HuH-7.5 (cell line): ENCODE measurements at places on chromosomes 4 and X.

DNA sequence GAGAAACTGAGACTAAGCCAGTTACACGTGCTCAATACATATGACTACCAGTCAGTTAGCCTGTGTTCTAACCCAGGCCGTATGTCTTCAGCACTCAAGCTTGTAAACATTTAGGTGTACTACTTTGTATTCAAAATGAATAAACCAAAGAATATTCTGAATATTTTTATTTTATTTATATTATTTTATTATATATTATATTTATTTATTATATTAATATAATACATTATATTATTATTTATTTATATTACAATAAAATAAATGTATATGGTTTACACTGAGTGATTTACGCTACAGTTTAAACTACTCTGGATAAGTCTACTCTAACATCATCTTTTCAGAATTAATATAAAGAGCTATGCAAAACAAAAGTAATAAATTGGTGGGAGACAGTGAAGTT is 691.5 kb downstream of the CENPC start:
- DNase-seq, result no peak

DNA sequence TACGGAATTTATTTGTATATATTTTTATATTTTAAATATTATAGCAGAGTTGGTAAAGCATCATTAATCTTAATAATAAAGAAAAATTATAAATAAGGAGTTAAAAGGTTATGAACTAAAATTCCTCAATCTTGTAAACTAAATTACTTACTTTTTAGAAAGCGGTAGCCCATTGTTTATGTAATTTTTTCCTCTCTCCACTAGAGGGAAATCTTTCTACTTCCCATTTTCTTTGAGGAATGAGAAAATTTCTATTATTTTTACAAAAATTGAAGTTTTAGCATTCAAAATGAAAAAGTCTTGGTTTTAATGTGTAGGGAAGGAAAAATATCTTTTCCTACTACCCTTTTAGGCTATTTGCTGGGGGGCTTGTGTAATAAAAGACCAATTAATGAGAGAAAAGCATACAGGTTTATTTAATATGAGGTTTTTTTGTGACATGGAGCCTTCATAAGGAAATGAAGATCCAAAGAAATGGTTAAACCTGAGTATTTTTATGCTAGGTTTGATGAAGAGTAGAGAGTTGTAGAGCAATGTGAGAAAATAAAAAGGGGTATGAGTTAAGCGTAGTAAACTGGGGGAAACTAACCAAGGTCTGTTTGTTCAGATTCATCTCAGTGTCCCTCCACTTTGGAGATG is 68.7 kb upstream of the ADAD1 start:
- DNase-seq, result no peak

DNA sequence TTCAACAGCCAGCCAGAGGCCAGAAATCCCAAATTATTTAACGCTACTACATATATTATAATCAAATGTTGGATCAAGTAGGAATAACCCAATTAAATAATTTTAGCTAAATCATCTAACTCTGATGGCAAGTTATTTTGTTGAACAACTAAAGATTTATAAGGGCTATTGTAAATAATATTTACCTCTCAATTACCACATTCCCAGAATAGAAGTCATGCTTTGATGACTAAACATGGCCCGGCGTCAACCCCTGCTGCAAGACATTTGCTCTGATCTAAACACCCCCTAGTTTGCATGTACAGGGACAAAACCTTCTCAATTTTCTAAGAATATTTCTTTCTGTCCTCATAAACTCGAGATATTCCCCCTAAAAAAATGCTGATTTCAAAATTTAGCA is 14.2 kb downstream of the VEGFC start:
- no peak for DNase-seq

DNA sequence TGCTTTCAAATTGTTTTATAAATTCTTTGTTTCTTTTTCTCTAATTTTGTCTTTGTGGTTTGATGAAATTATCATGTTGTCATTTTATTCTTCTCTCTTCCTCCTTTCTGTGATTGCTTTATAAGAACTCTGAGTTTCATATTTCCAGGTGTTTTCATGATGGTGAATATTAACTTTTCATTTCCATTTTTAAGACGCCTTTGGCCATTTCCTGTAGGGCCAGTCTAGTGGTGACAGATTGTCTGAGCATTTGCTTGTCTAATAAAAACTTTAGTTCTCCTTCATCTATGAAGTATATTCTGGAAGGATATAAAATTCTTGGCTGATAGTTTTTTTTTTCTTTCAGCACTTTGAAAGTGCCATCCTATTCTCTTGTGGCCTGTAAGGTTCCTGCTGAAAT is 128.1 kb downstream of the FAM13A start:
- DNase-seq, result no peak

GRCh38 chrX:1386338-1387127 is 5.4 kb downstream of the SLC25A6 start:
- DNase-seq, result no peak

GRCh38 chrX:130788786-130789581 is 114.0 kb downstream of the ENOX2 start:
- DNase-seq, result no peak

DNA sequence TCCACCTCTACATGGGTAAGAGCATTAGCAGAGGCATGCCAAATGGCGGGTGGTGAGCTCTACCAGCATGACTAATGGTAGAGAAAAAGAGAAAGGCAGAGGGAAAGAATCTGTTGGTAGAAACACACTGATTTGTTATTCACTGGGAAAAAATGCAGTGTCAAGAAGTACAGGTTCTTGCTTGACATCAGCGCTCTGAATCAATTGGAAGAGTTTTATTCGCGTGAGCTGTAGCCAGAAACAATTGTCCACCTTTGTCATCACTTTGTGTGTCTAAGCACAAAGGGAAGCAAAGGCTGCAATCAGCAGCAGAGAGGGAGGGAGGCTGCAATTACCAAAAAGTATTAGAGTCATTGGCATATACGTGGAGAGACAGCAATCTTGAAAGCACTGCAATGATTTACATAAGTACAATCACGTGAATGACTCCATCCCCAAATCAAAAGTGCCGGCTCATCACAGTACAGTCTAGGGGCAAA is 67.7 kb upstream of the HS3ST1 start:
- DNase-seq, result no peak

DNA sequence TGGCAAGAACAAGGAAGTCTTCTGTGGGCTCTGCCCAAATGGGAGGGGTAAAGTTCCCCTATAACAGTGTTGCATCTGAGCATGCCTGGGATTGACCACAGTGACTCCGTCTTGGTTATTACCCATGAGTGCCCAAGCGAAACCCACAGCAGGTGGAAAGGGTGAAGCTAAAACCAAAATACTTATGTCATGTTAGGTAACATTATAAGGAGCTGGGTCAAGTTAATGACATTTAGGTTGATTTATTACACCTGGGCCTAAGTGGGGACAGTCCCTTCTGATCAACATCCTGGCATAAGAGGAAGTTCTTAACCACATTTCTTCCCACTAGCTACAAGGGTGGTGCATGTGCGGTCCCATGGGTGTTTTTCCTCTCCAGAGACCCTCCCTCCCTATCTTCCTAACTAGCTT is 1.3 kb upstream of the ZNF732 start:
- no peak for DNase-seq

DNA sequence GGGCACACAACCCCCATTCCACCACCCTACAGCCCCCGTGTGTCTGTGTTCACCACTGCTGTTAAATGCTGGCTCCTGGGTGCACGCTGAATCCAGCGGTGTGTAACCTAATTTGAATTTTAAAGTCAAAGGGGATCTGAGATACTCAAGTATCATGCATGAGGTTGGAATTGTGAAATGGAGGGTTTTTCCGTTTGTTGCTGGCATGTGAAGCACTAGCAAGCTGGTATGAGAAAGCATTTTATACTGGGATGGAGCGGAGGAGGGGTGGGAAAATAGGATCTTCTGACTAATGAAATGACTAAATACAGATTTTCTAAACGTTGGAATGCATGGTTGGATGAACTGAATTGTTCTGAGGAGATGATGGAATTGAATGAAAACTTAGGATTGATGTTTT is 36.9 kb upstream of the FAT1 start:
- no peak for DNase-seq

GRCh38 chr4:85486425-85487086 is 11.6 kb downstream of the ARHGAP24 start:
- DNase-seq, result no peak

DNA sequence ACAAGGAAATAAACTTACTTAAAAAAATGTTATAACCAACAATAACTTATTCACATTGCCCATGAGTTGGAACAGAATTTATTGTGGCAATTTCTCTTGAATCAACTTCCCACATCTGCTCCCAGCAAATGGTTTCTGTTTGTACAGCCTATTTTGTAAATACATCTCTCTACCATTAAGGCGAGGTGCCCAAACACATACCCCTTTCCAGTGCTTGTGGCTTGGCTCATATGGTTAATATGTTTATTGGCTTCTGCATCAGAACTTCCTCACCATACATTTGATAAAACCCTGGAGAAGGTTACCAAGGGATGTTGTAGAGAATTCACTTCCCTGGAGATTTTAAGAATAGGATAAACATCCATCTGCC is 207.1 kb downstream of the SOWAHB start:
- DNase-seq, result no peak

DNA sequence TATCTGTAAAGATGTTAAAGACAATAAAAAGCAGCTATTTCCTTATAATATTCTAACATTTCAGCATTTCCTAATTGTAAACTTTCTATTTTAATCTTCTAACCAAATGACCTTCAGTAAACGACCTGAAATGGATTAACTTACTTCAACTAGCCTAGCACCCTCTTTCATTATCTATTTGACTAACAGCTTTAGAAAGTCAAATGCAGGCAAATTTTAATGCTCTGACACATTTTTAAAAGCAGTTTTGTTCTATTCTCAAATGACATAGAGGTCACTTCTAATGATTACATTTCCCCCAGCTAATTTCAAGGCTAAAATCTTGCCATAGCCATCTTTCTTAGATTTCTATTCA is 41.9 kb downstream of the SLC7A11 start:
- no peak for DNase-seq

DNA sequence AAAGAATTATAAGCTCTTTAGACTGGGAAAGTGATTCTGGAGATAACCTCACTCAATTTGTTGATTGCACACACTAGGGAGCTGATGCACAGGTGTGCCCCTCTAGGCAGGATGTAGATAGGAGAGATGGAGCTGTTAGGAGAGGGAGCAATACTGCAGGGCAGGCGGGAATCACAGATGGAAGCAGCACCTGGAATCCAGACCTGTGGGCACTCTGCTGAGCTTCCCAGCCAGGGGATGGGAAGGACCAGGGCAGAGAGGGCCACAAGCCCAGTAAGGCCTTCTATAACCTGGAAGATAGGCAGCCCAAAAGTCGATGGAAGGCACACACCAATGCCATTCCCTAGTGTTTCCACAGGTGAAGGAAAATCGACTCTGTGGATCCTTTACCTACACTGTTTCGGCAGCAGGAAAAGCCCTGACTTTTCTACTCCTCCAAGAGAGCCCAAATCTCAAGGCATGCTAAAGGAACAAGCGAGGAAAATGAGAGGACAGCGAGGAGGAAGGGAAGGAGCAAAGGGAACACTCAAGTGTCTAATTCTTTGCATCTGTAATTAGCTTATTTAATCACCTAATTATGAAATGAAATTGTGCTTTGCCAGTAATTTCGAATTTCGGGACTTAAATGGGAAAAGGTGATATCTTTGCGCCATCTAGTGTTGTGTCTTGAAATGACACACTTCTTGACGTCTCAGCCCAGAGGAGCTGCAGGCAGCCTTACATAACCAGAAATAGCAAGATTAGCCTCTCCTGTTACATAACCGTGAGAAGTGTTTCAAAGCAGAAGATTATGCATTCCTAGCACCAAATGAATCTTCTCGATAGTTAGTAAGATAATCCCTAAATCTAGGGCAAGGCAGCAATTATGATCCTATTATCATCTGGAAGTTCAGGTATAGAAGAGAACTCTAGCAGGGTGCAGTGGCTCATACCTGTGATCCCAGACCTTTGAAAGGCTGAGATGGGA is 31.0 kb upstream of the TLR3 start:
- no peak for DNase-seq

GRCh38 chr4:33226133-33226532 is 2506.0 kb downstream of the PCDH7 start:
- DNase-seq, result no peak

- DNase-seq, result no peak
Measured at GRCh38 chrX:124540474-124540873, 194.1 kb downstream of the SH2D1A start.

- DNase-seq, result peak; percentile 16
Measured at GRCh38 chr4:81470456-81471297, 1.0 kb downstream of the RASGEF1B start.

GRCh38 chr4:128335541-128335940 is 47.9 kb upstream of the PGRMC2 start:
- no peak for DNase-seq

DNA sequence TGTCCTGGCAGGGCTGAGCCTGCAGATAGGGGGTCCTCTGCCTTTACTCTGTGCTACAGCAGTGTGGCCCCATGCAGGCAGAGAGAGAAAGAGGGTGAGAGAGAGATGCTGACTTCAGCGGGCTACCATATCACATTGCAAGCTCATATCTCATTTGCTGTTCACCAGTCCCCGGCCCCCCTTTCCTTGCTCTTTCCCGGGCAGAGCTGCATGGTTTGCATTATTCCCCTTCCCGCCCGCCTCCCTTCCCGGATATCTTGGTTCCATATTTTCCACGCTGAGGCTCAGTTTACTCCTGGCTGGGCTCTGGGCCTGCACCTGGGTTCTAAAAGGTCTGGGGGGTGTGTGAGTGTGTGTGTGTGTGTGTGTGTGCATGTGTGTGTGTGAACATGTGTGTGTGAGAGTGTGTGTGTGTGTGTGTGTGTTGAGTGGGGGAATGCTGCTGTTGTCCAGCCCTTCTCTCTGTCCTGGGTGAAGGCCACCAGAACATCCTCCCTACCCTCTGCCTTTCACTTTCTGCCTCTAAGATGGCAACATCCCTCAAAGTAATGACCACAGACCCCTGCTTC is 63.5 kb downstream of the PJA1 start:
- DNase-seq, result no peak

DNA sequence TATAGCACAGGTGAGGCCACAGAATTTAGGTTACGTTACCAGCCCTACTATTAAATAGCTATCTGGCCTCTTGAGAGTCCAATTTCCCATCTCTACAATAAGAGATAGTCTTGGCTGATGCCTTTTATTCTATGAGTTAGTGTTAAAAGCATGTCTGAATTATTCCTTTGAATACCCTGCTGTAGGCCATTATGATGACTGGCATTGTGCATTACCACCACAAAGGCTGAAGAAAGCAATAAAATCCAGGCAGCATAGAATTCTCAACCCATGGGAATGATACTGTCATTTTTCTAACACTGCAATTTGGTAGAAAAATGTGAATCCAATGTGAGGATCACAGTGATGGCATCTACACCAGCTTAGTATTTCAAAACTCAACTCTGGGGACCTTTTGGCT is 51.4 kb downstream of the OTC start:
- no peak for DNase-seq

GRCh38 chrX:68490644-68491043 is 8.2 kb upstream of the YIPF6 start:
- peak; percentile 29 for DNase-seq

DNA sequence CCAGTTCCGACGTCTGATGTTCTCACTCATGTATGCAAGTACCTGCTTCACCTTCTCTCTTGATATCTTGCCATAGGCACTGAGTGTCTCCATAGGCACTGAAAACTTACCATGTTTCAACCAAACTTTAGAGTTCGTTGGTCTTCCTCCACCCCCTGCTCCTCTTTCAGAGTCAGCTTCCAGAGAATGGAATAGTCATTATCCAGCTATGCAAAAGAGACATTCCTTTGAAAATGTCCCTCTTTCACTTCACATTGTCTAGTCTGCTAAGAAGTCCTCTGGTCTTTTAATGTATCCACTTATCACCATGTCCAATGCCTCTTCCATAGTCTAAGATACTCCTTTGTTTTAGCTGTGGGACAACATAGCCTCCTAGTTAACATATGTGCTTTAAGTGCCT is 566.0 kb upstream of the TENM3 start:
- no peak for DNase-seq
